ENCODE measurements at places on chromosomes 12 and 14.

GRCh38 chr12:68482660-68483059 lies 128.0 kb upstream of the RAP1B start:
- no peak for ATAC-seq

DNA sequence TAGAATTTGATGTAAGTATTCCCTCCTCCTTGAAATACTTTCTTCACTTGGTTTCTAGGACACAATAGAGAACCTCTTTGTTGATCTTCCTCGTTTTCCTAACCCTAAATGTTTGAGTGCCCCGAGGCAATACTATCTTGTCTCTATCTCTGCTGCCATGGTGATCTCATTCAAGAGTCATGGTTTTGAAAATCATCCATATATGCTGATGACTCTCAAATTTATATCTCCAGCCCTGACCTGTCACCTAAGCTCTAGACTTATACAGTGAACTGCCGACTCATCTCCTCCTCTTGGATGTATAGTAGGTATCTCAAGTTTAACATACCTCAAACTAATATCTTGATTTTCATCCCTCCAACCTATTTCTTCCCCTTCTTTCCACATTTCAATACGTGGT lies 71.4 kb downstream of the RIC8B start:
- no peak for ATAC-seq

- no peak for ATAC-seq
These were observed 145.5 kb downstream of the AKAP6 start for GRCh38 chr14:32474478-32475195.

- no peak for ATAC-seq
These were observed 46.4 kb downstream of the EMP1 start for GRCh38 chr12:13242936-13243335.

- no peak for ATAC-seq
These were observed 10.5 kb downstream of the TM7SF3 start for GRCh38 chr12:27003421-27004381.

DNA sequence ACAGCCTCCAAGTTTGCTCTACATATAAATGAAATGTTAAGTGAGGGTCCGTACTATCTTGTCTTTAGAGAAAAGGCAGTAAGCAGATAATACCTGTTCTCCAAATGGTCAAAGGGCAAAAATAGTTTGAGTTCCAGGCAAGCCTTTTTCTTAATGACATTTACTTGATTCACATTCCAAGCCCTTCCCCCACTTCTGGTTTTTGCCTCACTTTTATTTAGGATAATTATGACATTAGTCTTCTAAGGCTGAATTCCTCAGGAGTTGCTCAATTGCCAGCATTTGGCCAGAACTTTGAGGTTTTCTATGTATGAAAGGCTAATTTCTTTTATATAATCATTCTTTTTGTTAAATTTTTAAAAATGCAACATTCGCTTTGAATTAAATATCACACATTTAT lies 62.5 kb upstream of the DUSP6 start:
- no peak for ATAC-seq

DNA sequence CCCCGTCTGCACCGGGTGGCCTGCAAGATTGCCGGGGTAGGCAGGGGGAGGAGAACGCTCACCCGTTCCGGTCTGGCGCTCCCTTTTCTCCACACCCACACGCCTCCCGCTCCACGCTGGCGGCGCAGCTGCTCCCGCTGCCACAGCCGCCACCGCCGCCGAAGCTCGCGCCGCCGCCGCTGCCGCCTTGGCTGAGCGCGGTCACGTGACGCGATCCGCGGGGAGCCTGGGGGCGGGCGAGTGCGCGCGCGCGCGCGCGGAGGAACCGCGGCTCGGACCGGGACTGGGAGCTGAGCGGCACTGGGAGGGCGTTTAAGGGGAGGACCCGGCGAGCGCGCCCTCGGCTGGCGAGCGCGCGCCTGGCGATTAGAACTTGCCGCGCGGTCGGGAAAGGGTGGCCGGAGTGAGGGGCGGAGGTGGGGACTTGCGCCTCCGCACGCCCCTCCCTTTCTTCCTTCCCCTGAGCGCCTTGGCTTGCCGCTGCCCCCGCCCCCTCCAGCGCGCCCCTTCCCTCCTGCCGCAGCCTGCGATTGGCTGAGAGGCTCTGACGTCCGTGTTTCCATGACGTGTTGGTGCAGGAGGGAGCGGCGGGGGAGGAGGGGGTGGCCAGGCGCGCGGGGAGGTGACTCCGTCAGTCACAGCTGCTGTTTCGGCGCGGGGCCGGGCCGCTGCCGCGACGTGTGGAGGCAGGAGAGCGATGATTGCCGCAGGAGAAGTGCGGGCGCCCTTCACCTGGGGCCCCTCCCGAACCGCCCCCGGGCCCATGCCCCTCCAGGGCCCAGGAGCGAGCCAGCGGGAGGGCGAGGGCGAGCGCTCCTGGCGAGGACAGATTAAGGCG lies 738 bp upstream of the ATP2B1 start:
- peak; percentile 90 for ATAC-seq

- ATAC-seq, result peak; percentile 57
These were observed 1.9 kb downstream of the BCL7A start for GRCh38 chr12:122023339-122024131.

GRCh38 chr14:23793532-23793931 lies 157.4 kb downstream of the DHRS2 start:
- ATAC-seq, result no peak

- ATAC-seq, result no peak
These were observed 76.0 kb upstream of the MYL2 start for GRCh38 chr12:110996415-110996814.

- ATAC-seq, result no peak
These were observed 69.3 kb upstream of the SCN8A start for GRCh38 chr12:51521554-51522276.

- ATAC-seq, result no peak
These were observed 102.0 kb upstream of the HIF1A start for GRCh38 chr14:61593330-61593729.

DNA sequence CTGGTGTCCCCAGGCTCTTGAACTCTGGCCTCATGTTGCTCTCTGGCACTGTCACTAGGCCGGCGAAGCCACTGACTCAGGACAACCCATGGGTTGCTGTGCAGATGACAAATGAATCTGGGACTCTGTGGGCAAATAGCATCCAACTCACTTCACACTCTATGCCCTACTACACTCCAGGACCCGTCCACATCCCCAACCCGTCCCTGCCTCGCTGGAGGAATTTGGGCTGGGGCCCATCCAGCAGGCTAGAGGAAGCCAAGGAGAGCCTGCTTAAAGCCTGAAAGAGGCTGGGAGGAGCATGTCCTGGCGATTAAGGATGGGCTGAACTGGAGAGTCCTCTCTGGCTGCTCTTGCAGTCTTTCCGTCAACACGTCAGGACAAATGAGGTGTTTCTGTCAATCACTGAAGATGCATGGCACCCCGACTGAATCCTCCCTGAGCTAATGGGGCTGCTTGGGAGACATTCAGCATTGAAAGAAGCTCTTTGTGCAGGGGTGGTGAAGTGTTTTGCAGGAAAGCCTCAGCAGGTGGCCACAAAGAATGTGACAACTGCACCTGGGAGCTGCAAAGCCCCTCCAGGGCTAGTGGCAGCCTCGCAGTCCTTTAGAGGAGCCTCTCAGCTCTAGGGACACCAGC lies 71.7 kb downstream of the ANO2 start:
- no peak for ATAC-seq

GRCh38 chr14:64217308-64217707 lies 76.9 kb downstream of the ESR2 start:
- ATAC-seq, result no peak

GRCh38 chr12:19045426-19045825 lies 84.1 kb upstream of the PLEKHA5 start:
- ATAC-seq, result no peak

- peak; percentile 61 for ATAC-seq
These were observed at the start of the genes FOXA1 and TTC6 for GRCh38 chr14:37594971-37595808. FOXA1 (minus strand) TSS chr14:37595249; CDS start chr14:37594972, 277 bp downstream. TTC6 (plus strand) TSS chr14:37595629; CDS start chr14:37622065, 26,436 bp downstream.

- no peak for ATAC-seq
These were observed 20.6 kb downstream of the GSG1 start for GRCh38 chr12:13082861-13083260.

GRCh38 chr14:52402812-52403526 lies 88.9 kb downstream of the PTGER2 start:
- no peak for ATAC-seq

- ATAC-seq, result no peak
These were observed 147.0 kb downstream of the CALM1 start for GRCh38 chr14:90543876-90544275.

- no peak for ATAC-seq
These were observed 166.5 kb downstream of the ZFP36L1 start for GRCh38 chr14:68626386-68626785.

GRCh38 chr14:77911356-77911755 lies 111.4 kb downstream of the ADCK1 start:
- ATAC-seq, result no peak

- no peak for ATAC-seq
These were observed 385.6 kb downstream of the ZFP36L1 start for GRCh38 chr14:68407285-68407684.

- peak; percentile 71 for ATAC-seq
These were observed 610 bp downstream of the TMTC2 start for GRCh38 chr12:82687021-82688011.

- ATAC-seq, result no peak
These were observed 24.2 kb downstream of the TRHDE start for GRCh38 chr12:72296389-72296788.

DNA sequence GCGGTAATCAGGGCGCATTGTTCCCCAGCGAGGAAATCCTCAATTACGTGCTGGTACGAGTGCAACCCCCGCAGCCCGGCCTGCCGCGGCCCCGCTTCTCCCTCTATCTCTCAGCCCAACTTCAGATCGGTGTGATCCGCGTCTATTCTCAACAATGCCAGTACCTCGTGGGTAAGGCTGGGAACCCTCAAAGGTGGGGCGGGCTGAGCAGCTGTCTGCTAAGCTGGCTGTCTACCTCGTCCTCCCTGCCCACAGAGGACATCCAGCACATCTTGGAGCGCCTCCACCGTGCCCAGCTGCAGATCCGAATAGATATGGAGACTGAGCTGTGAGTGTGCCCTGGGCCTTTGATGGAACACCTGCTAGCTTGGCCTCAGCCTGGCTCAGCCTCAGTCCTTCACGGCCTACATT lies 996 bp downstream of the REC8 start:
- no peak for ATAC-seq

DNA sequence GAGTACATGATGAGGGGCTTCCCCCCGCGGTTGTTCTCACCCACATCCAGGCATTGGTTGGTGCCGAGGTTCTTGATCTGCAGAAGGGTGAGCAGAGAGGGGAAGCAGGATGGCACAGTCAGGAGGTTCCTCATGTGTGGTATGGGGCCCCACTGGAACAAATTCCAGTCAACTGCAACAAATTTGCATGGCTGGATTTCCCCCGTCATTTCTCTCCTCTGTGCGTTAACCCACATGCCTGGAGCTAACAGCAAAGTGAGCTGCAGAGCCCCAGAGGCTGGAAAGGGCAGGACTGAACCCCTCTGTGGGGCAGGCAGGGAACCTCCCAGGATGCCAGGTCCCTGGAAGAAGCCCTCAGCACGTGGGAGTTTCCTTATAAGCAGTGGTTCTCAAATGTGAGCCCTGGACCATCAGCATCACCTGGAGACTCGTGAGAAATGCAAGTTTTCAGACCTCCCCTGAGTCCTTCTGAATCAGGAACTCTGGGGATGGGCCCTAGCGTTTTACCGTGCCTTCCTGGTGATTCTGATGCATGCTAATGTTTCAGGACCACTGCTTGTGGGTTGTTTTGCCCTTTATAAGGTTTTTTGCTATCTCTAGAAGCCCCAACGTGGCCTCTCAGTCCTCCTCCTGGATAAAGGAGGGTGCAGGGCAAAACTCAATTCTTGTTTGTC lies 11.0 kb upstream of the CELA1 start:
- ATAC-seq, result no peak

GRCh38 chr12:74586251-74586650 lies 48.6 kb downstream of the ATXN7L3B start:
- no peak for ATAC-seq
